ENCODE measurements at places on chromosomes 1 and 21. TPM values are rescaled to one million over a fixed set of nuclear protein-coding genes. Genes with fewer than 3 reads are reported as not detected.

ZNF648 gene
- total RNA-seq: not detected

KRTAP12-4 gene
- not detected for total RNA-seq

CELA3A gene
- 7.6 TPM for total RNA-seq

DNA sequence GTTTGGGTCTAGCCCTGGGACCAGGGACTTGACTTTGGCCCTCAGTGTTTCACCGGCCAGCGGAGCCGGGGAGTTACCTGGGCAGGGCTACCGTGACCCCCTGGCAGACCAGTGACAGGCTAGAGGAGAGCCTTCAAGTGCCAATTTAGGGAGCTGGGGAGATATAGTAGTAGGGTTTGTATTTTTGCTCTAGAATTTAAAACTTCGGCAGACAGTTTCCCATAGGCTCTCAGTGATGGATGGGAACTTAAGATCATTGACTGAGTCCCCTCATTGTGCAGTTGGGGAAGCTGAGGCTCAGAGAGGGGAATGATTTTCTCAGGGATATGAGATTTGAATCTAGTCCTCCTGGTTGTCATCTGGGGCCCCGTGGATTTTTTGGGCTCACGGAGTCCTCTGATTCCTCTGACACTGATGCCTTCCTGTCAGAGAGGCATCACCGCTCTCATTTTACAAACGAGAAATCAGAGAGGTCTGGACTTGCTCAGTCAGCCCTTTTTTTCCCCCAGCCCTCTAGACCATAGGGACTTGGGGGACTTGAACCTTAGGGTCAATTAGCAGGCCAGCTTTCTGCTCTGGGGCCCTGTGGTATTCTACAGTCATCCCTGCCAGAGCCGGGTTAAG lies 58.3 kb upstream of the ACOT11 start:
- no peak for DNase-seq

HFM1 gene
- total RNA-seq: 2.1 TPM

DNA sequence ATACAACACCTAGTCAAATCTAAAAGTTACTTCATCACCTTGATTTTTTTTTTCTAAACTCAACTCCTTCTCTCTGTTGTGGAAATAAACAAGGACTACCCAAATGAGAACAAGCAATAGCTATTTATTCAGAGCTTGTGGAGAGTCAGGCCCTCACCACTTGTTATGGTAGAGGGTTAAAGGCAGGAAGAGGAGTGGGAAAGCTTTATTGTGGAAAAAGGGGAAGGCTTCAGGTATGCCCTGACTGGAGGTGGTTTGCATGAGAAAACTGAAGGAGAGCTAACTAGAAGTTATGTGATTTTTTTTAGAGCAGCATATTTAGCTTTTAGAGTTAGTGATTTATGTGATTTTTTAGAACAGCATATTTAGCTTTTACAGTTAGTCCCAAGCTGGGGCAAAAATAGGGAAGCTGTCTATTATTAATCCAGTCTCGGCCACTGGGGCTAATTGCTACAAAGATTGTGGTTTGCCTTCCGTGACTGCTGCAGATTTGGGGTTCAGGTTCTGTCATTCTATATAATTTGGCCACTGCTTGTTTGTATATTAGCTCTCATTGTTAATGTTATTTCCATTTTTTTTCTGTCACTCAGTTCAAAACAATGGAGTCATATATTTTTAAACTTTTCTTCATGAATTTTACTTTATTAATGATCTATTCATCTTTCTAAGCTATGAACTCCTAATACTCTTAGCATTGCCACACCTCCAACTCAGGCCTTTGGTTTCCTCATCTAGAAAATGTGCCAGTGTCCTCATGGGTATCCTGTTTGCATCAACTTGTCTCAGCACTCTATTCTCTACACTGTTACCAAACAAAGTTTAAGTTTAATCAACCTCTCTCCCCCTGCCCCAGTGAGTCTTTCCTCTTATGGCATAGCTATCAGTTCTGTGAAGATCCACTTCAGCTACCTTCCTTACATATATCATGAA lies 713.0 kb downstream of the BRINP3 start:
- no peak for DNase-seq

ADORA3 gene
- 17.5 TPM for total RNA-seq

PTAFR gene
- total RNA-seq: 9.3 TPM

RIIAD1 gene
- total RNA-seq: 4.0 TPM

APCS gene
- total RNA-seq: not detected

CYP4X1 gene
- 5.9 TPM for total RNA-seq

S100A1 gene
- 0.74 TPM for total RNA-seq

DNA sequence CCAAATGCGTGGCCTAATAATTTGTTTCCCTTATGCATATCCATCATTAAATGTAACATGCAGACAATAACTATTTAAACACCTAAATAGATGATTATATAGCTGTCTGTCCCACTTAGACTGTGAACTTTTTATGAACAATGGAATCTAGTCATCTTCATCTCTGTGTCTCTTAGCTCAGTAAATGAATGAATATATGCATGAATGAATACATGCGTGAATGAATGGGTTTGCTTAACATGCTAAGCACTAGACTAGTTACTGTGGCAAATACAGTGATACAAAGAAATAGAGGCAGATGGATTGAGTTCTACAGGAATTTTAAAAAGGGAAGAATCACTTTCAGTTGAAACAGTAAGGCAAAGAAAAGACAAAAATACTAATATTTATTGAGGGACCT lies 232.0 kb downstream of the FGGY start:
- DNase-seq: no peak

DNA sequence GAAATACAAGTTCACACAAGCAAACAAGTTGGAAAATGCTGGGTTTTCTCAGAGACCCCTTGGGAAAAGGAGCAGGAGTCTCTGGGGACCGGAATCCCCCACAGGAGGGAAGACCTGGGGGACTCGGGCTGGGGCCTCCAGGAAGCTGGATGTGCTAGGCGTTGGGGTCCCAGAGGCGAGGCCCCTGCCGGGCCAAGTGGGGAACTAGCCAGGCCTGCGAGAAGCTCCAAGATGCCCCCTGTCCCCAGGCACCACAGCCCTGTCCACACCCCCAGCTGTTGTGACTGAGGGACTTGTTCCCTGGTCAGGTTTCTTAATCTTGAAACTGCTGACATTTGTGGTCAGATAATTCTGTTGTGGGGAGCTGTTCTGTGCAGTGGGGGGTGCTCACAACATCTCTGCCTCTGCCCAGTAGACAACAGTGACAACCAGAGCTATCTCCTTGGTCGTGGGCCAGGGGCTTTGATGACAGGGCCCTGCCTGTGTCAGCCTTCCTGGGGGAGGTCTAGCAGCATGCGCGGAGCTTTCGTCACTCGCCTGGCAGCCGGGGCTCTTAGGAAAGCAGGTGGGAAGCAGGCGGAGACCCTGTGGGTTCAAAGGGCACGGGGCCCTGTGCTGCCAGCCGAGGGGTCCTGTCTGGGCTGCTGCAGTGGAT lies 126.4 kb upstream of the ARHGEF16 start:
- no peak for DNase-seq

STX12 gene
- 59.2 TPM for total RNA-seq

GRCh38 chr1:107935396-107936064 lies 29.4 kb downstream of the VAV3 start:
- no peak for DNase-seq

NGF gene
- total RNA-seq: 6.7 TPM

ENAH gene
- 244 TPM for total RNA-seq

- DNase-seq: no peak
Observed at GRCh38 chr1:119811387-119811786, at the start of gene REG4. Gene REG4, minus strand, starts transcription at chr1:119811460. Its CDS starts 2,691 bp downstream, at chr1:119808769.

TP73 gene
- total RNA-seq: not detected

DNA sequence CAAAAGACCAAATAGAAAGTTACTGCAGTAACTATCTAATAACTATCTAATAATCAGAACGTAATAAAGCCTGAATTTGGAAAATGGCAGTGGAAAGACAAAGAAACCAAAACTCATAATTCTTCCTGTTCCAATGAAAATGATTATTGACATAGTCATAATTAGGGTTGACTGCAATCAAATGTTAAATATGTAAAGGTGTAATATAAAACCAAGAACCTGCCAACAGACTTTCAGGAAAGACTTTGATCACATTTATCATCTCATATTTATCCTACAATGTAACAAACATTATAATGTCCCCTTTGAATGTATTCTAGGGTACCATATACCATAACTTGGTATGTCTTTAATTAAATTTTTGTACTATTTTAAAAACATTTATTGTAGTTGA lies 26.9 kb downstream of the NRIP1 start:
- no peak for DNase-seq

DNA sequence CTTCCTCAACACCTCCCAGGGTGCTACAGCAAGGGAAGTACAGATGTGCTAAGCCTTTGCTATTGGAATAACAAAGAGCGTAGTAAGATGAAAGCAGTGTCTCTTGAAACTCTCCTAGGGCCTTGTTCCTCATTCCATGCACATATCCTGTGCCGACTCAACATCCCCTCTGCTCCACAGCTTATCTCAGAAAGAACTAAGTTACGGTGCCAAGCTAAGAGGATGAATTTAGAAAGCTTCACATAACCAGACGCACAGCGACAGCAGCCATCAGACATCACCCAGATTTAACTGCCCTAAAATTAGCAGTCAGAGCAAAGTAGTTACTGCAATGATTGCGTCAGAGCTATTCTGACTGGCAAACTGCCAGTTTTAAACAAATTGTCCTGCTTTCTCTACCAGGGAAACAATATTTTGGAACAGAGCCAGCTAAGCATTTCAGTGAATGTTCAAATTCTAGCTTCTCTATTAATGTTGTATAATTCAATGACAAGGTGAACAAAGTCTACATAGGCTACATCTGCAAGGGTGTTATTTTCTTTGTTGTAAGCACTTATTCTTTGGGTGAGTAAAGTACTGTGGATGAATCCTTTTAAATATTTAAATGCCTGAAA lies 9.5 kb downstream of the SIPA1L2 start:
- no peak for DNase-seq

- DNase-seq: no peak
Observed at GRCh38 chr1:193658081-193658480, 471.7 kb upstream of the B3GALT2 start.

DNA sequence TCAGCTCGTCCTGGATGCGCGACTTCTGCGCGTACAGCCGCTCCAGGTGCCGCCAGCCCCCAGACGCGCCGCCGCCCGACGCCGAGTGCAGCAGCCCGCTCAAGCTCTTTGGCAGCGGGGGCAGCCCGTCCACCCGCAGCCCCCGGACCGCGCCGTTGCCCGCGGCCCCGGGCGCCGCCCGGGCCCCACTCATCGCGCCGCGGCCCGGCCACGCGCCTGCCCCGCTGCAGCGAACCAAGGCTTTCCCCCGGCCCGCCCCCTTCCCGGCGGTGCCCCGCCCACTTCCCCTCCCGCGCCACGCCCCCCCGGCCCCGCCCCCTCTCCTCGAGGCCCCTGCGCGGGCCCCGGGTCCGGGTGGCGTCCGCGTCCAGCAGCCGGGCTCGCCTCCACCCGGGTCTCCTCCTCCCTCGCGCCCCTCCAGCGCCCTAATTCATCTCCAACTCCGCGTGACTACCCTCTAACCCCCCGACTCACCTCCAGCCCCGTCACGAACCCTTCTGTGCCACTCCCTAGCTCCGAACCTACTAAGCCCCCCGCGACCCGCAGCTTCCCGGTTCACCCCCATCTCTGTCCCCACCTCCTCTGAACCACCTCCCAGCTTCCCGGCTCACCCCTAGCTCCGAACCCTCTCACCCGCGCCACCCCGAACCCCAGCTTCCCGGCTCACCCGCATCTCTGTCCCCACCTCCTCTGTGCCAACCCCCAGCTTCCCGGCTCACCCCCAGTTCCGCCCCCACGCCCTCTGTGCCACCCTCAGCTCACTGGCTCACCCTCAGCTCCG lies at the start of gene FAM89A:
FAM89A (minus strand) TSS at position 236 of the 781 bp plus-strand sequence; CDS start at position 193, 43 bp downstream.
- peak; percentile 89 for DNase-seq

DNA sequence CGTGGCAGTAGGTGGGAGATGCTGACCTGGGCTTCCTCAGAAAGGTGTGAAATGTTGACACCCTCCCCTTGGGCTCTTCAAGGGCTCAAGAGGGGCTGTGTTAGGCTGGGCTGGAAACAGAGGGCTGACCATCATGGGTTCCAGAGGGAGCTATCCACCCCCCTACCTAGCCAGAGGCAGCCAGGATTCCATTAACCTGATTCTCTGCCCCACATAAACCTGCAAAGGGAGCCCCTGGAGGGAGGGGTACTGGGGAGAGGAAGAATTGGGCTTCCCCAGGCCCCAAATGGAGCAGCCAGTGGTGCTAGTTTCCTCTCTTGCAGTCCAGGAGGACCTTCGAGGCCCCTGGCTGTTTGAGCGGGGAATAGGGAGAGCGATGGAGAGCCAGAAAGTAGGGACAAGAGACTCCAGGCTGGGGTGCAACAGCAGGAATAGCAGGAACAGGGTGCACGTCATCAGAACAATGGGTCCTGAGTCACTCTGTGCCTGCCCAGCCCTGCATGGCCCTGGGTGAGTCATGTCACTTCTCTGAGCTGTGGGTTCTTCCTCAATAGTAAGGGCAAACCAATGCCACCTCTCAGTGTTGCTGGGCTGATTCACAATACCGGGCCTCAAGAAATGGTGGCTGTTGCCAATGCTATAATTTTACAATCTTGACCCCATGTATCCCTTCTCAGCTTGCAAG lies 121.2 kb downstream of the EPHB2 start:
- DNase-seq: peak; percentile 77

- DNase-seq: peak; percentile 60
Observed at GRCh38 chr1:15120251-15120945, 33.1 kb upstream of the TMEM51 start.

CADM3 gene
- total RNA-seq: 45.0 TPM

DNA sequence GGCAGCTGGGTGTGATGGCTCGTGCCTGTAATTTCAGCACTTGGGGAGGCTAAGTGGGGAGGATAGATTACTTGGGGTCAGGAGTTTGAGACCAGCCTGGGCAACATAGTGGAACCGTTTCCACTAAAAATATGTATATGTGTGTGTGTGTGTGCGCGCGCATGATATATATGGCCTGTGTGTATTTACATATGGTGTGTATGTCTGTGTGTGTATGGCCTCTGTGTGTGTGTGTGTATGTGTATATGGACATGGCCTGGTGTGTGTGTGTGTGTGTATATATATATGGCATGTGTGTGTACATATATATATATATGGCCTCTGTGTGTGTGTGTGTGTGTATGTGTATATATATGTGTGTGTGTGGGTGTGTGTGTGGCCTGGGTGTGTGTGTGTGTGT lies 16.0 kb upstream of the SLC2A7 start:
- no peak for DNase-seq

GRCh38 chr21:36908260-36908908 lies 58.1 kb downstream of the HLCS start:
- no peak for DNase-seq

GRCh38 chr1:5455651-5456050 lies 536.6 kb downstream of the NPHP4 start:
- DNase-seq: no peak

- no peak for DNase-seq
Observed at GRCh38 chr1:168243636-168244212, 17.9 kb downstream of the SFT2D2 start.

- no peak for DNase-seq
Observed at GRCh38 chr1:31815307-31815645, 546 bp downstream of the SPOCD1 start.

Data from posterior vena cava (tissue), 2 donors.